ENCODE measurements at places on chromosomes 7 and 10. TPM values are rescaled to one million over a fixed set of nuclear protein-coding genes. Genes with fewer than 3 reads are reported as not detected.

DNA sequence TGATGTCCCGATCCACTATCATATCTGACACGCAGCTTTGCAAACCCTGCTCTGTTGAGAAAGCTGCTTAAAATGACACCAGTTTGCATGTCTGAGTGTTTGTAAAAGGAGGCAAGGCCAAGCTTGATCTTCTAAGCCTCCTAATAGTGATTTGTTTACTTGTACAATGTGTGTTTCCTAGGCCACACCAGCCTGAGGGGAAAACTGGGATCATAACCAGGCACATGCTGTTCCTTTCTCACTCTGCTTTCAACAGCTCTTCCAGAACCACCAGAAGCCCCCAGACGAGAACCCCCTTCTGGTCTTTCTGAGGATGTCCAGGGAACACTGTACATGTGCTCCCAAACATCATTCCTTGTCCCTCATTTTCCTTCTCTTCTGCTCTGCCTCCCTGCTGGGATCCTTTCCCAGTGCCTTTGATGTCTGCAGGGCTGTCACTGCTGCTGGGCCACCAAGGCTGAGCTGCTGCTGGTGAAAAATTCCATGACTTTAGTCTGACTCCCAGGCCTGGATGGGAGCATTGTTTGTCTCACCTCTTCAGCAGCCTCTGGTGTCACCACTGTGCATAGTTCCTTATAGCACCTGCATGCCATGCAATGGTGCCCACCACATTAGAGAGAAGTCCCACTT lies 4.0 kb upstream of the LGI1 start:
- DNase-seq: no peak

- DNase-seq: no peak
These were observed 3.0 kb downstream of the IKZF1 start for GRCh38 chr7:50307368-50308032.

GRCh38 chr10:49282306-49282705 lies 16.7 kb upstream of the C10orf71 start:
- DNase-seq: no peak

DNA sequence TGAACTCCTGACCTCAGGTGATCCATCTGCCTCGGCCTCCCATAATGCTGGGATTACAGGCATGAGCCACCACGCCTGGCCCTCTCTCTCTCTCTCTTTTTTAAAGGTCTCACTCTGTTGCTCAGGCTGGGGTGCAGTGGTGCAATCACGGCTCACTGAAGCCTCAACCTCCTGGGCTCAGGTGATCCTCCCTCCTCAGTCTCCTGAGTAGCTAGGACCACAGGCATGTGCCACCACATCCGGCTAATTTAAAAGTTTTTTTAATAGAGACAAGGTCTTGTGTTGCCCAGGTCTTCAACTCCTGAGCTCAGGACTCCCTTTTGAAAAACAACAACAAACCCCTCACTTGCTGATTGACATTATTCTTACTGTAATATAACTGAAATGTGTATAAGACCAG lies 11.6 kb downstream of the PALD1 start:
- no peak for DNase-seq

DNA sequence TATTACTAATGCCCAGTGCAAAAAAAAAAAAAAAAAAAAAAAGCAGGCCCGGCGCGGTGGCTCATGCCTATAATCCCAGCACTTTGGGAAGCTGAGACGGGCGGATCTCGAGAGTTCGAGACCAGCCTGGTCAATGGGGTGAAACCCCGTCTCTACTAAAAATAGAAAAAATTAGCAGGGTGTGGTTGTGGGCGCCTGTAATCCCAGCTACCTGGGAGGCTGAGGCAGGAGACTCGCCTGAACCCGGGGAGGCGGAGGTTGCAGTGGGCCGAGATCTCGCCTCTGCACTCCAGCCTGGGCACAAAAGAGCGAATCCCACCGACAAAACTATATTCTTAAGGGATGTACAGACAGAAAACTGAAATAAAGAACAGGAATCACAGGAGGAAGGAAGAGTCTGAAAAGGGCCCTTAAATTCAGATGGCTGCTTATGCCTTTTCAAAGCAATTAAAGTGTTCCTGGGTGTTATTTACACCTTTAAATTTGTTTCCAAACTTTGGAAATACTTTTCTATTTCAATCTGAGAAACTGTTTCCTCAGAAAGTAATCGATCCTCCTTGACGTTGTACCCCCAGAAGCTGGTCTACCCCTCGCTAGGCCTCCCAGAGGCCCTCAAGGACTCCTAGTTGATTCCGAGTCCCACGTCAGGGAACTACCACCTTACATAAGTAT lies 2.0 kb upstream of the KMT2E start:
- DNase-seq: peak; percentile 31

DNA sequence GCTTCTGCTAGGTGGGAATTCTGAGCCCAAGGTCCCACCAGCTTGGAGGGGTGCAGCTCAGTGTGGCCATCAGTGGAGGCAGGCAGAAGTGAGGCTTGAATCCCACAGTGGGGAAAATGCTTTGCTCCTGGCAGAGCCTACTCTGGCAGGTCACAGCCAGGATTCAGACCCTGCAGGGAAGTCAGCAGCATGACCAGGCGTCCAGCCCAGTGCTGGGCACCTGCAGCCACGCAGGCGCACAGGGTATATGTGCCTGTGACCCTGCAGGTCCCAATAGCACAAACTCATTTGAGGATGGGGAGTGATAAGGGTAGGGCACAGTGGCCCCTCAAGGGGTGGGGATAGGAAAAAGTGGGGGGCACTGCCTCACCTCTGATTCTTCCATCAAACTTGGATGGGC lies 8.4 kb upstream of the AEBP1 start:
- no peak for DNase-seq

DNA sequence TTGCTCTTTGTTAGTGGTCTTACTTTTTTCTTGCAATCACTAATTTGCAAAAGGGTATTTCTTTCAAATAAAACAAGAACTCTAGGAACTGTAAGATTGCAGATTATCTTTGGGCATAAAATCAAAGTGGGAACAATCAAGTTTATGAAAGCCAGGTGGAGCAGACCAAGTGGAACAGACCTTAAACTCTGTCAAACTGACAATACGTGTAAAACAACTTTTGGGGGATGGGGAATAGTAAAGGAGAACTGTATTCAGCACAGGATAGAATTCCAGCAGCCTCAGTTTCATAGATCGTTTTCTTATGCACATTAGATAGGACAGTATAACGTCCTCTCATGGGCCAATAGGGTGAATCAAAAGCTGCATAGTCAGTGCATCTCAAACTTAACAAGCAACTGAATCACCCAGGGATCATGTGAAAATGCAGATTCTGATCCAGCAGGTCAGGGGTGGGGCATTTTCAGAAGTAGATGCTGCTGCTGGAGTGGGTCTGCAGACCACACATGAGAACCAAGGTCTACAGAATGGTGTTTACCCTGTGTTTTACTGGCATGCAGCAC lies 120.7 kb downstream of the PIP4K2A start:
- DNase-seq: no peak

GRCh38 chr7:102125127-102125596 lies 161.5 kb upstream of the SH2B2 start:
- no peak for DNase-seq

GRCh38 chr10:1025683-1026082 lies at the start of gene IDI2:
Gene IDI2 (minus strand): TSS chr10:1025859. CDS start chr10:1024723, 1,136 bp downstream.
- no peak for DNase-seq

DNA sequence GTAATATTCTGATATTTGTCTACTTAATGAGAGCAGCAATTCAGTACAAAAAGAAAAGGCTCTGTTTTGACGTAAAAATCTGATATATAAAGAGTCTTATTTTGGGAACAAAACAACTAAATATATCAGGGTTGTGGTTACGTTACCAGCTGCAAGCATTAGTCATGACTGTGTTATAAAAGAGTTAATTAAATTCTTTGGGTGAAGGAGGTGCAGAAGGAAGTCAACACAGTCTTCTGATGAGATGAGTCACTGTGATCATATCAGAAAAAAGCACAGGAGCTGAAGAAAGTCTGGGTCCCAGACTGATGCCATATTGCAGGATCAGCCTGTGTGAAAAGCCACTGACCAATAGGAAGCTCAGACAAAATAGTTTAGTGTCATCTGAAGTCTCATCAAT lies 234.3 kb upstream of the TEX47 start:
- no peak for DNase-seq

- no peak for DNase-seq
These were observed 851.8 kb downstream of the XPNPEP1 start for GRCh38 chr10:109071539-109071938.

DNA sequence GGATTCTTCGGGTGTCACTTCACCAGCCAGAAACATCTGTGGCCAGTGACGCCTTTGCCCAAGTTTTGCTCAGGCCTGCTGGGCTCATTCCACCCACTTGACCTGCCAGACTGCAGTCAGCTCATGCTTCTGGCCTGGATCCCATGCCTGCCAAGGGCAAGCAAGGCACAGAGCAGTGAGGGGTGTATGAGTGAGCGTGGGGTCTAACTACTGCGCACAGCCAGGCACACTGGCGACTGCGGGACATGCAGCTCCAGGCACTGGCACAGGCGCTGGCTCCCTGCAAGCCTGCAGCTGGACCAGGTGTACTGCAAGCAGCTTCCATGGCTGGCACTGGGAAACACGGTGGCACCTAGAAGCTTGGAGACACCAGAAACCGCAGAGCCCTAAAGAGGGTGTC lies 80.1 kb downstream of the MTERF1 start:
- no peak for DNase-seq

GRCh38 chr10:297567-297966 lies 162.3 kb downstream of the ZMYND11 start:
- no peak for DNase-seq

DNA sequence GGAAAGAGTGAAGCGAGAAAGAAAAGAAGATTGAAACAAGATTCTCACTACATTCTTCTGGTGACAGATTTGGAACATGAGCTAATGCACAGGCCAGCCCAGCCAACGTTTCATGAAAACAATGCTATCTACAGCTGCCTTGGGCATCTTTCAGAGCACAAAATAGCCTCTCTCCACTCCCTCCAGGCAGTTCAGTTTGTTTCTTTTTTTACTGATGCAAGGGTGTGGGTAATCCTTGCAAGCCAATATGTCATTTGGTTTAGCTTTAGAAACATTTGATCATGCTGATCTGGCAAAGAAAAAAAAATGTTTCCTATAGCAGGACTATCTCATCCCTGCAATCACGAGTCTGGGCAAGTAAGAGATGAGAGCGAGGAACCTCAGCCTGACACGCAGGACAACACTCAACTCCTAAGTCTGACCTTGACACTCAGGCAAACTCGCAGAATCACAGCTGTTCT lies 35.9 kb downstream of the SVIL start:
- no peak for DNase-seq

The FGL2 gene
- not detected for total RNA-seq

The ZNF727 gene
- 0.29 TPM for total RNA-seq

The HACD1 gene
- total RNA-seq: 2.0 TPM

The PTN gene
- not detected for total RNA-seq

Data from activated naive CD4-positive, alpha-beta T cell treated with anti-CD3 and anti-CD28 coated beads, Interleukin-2, amount 50 U/mL, for 72 hours (primary cell).